Effector memory CD4-positive, alpha-beta T cell (primary cell): ENCODE measurements at places on chromosomes 3 and 15.

- H3K27ac ChIP-seq = no peak overlapping the region
- H3K36me3 ChIP-seq = no peaks in the 10 kb centered on the region
- no peak for DNase-seq
- H3K4me3 ChIP-seq = no peak overlapping the region
- H3K4me1 ChIP-seq = no peaks in the 10 kb centered on the region
- H3K27me3 ChIP-seq = no peaks in the 10 kb centered on the region
Measured at GRCh38 chr3:45887759-45888511, 1.6 kb downstream of the CCR9 start.

GRCh38 chr15:67142767-67143100, 77.3 kb downstream of the SMAD3 start:
- H3K4me1 ChIP-seq = peaks cover 39% of the 10 kb centered on the region
- H3K27ac ChIP-seq = no peak overlapping the region
- H3K4me3 ChIP-seq = no peak overlapping the region
- H3K36me3 ChIP-seq = no peaks in the 10 kb centered on the region
- DNase-seq = no peak

- no peak overlapping the region for H3K27ac ChIP-seq
- H3K36me3 ChIP-seq = no peaks in the 10 kb centered on the region
- H3K27me3 ChIP-seq = no peaks in the 10 kb centered on the region
- no peak for DNase-seq
Measured at GRCh38 chr3:129602730-129603560, 3.5 kb downstream of the PLXND1 start.

- no peak overlapping the region for H3K27ac ChIP-seq
- no peaks in the 10 kb centered on the region for H3K36me3 ChIP-seq
- DNase-seq = no peak
- peak overlapping the region; percentile 30 for H3K4me3 ChIP-seq
- H3K4me1 ChIP-seq = no peaks in the 10 kb centered on the region
- H3K27me3 ChIP-seq = no peaks in the 10 kb centered on the region
Measured at GRCh38 chr3:186067360-186068242, 41.3 kb downstream of the ETV5 start.

DNA sequence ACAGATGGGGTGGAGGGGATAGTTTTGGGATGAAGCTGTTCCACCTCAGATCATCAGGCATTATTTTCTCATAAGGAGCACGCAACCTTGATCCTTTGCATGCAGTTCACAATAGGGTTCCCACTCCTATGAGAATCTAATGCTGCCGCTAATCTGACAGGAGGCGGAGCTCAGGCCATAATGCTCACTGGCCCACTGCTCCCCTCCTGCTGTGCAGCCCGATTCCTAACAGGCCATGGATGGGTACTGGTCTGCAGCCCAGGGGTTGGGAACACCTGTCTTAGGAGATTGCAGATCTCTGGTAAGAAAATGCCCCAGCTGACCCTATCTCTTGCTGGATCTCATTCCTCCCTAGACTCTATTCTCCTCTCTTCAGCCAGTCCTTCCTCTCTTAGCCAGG, 6.8 kb downstream of the CSTA start:
- H3K36me3 ChIP-seq = no peaks in the 10 kb centered on the region
- no peak overlapping the region for H3K4me3 ChIP-seq
- no peak for DNase-seq
- no peaks in the 10 kb centered on the region for H3K27me3 ChIP-seq
- no peaks in the 10 kb centered on the region for H3K4me1 ChIP-seq

GRCh38 chr3:82030916-82031315, 269.5 kb upstream of the GBE1 start:
- no peak overlapping the region for H3K4me3 ChIP-seq
- no peaks in the 10 kb centered on the region for H3K27me3 ChIP-seq
- H3K27ac ChIP-seq = no peak overlapping the region
- H3K4me1 ChIP-seq = no peaks in the 10 kb centered on the region

DNA sequence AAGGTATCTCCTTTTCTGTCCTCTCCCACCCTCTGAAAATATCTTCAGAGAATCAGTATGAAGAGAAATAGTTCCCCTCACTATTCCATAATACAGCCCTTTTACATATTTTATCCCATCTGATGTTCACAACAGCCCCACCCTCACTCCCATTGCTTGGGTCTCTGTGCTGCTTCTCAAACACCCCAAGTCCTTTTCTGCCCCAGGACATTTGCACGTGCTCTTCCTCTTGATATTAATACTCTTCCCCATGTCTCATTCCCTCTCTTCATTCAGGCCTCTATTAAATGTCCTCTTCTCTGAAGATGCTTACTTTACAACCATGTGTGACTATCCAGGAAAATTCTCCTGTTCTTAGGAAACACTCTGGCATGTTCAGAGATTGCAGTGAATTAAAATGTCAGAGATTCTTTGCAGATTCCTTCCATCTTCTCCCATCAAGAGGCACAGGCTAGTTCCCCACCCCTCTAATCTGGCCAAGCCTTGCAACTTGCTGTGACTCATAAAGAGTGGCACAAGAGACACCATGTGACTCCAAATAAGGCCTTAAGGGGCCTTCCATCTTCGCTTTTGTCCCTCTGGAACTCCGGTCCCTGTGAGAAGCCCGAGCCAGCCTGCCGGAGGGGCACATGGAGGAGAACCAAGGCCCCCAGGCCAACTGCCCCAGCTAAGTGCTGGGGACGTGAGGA, 128.5 kb downstream of the CHSY1 start:
- DNase-seq = no peak
- peaks cover 18% of the 10 kb centered on the region for H3K4me1 ChIP-seq
- no peaks in the 10 kb centered on the region for H3K27me3 ChIP-seq
- no peak overlapping the region for H3K27ac ChIP-seq
- no peak overlapping the region for H3K4me3 ChIP-seq
- no peaks in the 10 kb centered on the region for H3K36me3 ChIP-seq

GRCh38 chr3:194265996-194266964, 84.8 kb downstream of the CPN2 start:
- H3K4me1 ChIP-seq = no peaks in the 10 kb centered on the region
- no peaks in the 10 kb centered on the region for H3K36me3 ChIP-seq
- no peaks in the 10 kb centered on the region for H3K27me3 ChIP-seq
- no peak overlapping the region for H3K27ac ChIP-seq
- DNase-seq = no peak
- H3K4me3 ChIP-seq = no peak overlapping the region

DNA sequence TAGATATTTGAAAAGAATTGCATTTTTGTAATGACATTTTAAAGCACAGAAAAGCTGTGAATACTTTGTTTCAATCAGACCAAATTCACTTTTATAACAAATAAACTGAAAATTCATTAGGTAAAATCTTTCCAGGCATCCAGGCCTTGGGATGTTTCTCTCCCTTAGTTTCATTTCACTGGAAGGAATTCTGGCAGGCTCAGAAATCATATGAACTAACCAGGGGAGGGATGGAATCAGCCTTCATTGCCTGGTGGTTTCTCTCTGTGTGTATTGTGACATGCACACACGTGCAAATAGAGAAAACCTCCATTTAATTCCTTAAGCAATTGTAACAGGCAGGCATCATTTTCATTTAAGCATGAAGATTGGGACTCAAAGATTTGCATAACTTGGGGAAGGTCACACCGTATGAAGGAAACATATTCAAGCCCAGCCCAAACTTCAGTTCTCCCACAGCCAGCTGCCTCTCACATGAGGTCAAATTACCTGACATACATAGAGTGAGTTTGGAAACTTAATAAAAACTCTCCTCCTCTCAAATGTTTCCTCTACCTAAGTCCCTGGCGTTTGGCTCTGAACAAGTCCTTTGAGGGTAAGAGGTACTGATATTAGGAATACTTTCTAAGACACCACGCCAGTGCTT, 376.1 kb upstream of the MCTP2 start:
- no peaks in the 10 kb centered on the region for H3K27me3 ChIP-seq
- H3K27ac ChIP-seq = no peak overlapping the region
- no peaks in the 10 kb centered on the region for H3K36me3 ChIP-seq
- H3K4me3 ChIP-seq = no peak overlapping the region
- no peak for DNase-seq
- no peaks in the 10 kb centered on the region for H3K4me1 ChIP-seq

- no peaks in the 10 kb centered on the region for H3K27me3 ChIP-seq
- no peak overlapping the region for H3K27ac ChIP-seq
- H3K4me3 ChIP-seq = no peak overlapping the region
- H3K36me3 ChIP-seq = no peaks in the 10 kb centered on the region
- DNase-seq = no peak
- H3K4me1 ChIP-seq = no peaks in the 10 kb centered on the region
Measured at GRCh38 chr3:54047568-54047967, 74.8 kb upstream of the CACNA2D3 start.

DNA sequence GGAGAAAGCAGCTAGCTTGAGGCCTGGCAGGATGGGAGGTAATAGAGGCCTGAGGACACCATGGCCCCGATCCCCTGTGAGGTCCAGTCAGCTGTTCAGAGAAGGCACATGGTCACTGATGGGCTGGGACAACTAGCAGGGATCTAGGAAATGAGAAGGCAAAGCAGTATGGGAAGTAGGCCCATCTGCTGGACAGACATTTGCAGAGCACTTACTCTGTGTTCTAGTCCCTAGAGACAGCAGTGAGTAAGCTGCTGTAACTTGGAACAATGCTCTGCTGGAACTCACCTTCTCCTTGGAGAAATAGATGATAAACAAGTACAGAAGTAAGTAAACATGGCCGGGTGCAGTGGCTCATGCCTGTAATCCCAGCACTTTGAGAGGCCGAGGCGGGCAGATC, 7.1 kb downstream of the ECE2 start:
- H3K4me1 ChIP-seq = no peaks in the 10 kb centered on the region
- H3K4me3 ChIP-seq = no peak overlapping the region
- no peaks in the 10 kb centered on the region for H3K27me3 ChIP-seq
- no peaks in the 10 kb centered on the region for H3K36me3 ChIP-seq

DNA sequence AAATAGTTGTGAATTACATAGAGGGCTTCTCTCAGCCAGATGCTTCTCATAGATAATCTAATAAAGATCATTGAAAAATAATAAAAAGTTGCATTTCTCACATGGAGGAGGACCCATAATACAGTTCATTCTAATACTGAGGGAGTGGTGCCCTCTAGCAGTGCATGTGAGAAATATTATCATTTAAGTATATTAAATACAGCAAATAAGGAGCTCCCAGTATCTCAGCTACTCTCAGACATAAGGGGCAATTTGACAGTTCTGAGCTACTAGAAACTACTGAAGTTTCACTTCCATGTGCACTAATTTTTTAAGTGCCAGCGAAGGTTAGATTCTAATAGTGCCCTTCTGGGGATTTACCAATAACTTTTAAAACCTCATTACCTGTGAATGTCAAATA, 188.3 kb downstream of the IL5RA start:
- no peak overlapping the region for H3K4me3 ChIP-seq
- no peak for DNase-seq
- H3K27ac ChIP-seq = no peak overlapping the region
- no peaks in the 10 kb centered on the region for H3K27me3 ChIP-seq
